ENCODE measurements at places on chromosomes 7 and 10. TPM values are rescaled to one million over a fixed set of nuclear protein-coding genes. Genes with fewer than 3 reads are reported as not detected.

- DNase-seq = no peak
Observed at GRCh38 chr10:51897560-51897959, 198.2 kb upstream of the CSTF2T start.

Gene CDK6
- 13.7 TPM for total RNA-seq

Gene STEAP1
- not detected for total RNA-seq

- no peak for DNase-seq
Observed at GRCh38 chr10:110651044-110651958, 7.2 kb downstream of the RBM20 start.

Data from CD4-positive, alpha-beta T cell (primary cell).